SJSA1 (cell line): ENCODE measurements at places on chromosomes 11 and 22.

DNA sequence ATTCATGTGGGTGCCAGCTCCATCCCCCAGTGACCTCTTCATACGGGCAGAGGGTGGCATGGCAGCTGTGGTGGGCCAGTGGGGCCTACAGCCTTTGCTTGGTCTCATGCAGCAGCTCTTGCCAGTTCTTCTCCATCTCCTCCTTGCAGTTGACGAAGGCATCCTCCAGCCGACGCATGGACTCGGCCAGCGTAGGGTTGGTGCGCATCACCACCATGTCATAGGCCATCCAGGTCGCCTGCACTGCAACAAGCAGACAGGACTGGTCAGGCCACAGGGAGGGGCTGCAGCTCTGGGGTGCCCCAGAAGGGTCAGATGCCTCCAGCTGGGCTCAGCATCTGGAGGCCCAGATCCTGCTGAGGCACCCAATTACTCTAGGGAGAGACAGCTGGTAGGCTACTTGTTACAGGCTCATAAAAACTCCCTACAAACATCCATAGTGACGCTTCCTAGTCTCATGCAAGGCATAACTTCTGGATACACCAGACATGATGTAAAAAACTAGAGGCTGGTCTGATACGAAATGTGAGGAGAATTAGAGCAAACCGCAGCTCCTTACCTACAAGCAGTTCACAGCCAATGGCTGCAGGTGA is 5.6 kb downstream of the KLHDC7B start:
- no peak for DNase-seq
- no peak overlapping the region for H3K4me3 ChIP-seq
- H3K36me3 ChIP-seq: no peaks in the 10 kb centered on the region
- H3K4me1 ChIP-seq: no peaks in the 10 kb centered on the region

- H3K27ac ChIP-seq: no peak overlapping the region
- H3K36me3 ChIP-seq: no peaks in the 10 kb centered on the region
- DNase-seq: no peak
- no peaks in the 10 kb centered on the region for H3K27me3 ChIP-seq
- no peaks in the 10 kb centered on the region for H3K4me1 ChIP-seq
- H3K4me3 ChIP-seq: no peak overlapping the region
Measured at GRCh38 chr11:91164452-91164822, 941.6 kb upstream of the CHORDC1 start.

DNA sequence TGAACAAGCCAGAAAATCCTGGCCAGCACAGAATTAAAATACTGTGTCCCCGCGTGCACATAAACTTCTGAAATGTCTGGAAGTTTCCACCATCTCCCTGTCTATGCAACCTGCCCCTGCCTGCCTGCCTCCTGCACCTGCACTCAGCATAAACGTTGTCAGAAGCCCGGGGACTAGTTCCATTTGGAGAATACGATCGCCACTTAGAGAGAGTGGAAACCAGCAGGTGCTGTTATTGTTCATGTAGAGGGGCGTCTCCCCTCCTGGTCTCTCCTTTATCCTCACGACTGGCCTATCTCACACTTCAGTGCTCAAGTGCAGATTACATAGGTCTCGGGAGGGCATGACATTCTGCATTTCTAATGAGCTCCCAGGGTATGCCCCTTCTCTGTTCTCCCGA is 35.6 kb downstream of the MPPED1 start:
- H3K4me1 ChIP-seq: no peaks in the 10 kb centered on the region
- no peak overlapping the region for H3K4me3 ChIP-seq
- DNase-seq: no peak

- no peak for DNase-seq
- no peak overlapping the region for H3K4me3 ChIP-seq
- H3K27ac ChIP-seq: no peak overlapping the region
- no peaks in the 10 kb centered on the region for H3K27me3 ChIP-seq
Measured at GRCh38 chr11:40227730-40228129, 1231.7 kb downstream of the LRRC4C start.

DNA sequence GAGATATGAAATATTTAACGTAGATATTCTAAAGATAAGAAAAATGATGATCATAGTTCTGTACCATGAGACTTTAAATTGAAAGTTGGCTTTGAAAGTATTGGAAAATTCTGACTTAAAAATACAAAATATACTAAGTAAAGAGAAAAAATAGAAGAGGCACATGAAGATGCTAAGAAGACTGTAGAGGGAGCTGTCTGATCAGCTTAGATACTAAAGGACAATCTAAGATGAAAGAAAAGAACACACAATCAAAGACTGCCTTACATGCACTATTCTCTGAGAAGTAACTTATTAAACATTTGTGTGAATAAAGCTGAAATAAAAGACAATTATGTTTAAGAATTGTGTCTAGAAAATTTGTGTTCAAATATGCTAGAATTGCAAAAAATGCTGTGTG is 55.1 kb downstream of the RBMXL2 start:
- no peaks in the 10 kb centered on the region for H3K36me3 ChIP-seq
- no peaks in the 10 kb centered on the region for H3K27me3 ChIP-seq
- no peaks in the 10 kb centered on the region for H3K4me1 ChIP-seq
- no peak for DNase-seq
- no peak overlapping the region for H3K4me3 ChIP-seq

DNA sequence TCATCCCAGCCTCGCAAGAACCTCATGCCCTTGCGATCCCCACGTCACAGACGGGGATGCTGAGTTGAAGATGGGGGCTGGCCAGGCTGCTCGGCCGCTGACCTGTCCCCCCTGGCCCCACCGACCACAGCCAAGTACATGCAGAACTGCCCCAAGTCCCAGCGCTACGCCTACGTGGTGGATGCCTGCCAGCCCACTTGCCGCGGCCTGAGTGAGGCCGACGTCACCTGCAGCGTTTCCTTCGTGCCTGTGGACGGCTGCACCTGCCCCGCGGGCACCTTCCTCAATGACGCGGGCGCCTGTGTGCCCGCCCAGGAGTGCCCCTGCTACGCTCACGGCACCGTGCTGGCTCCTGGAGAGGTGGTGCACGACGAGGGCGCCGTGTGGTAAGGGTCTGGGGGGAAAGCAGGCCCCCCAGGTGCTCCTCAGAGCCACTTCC is 10.0 kb downstream of the MUC5B start:
- DNase-seq: no peak
- no peak overlapping the region for H3K27ac ChIP-seq
- no peak overlapping the region for H3K4me3 ChIP-seq
- H3K4me1 ChIP-seq: no peaks in the 10 kb centered on the region

- no peaks in the 10 kb centered on the region for H3K36me3 ChIP-seq
- H3K27me3 ChIP-seq: peaks cover 83% of the 10 kb centered on the region
- peaks cover 9% of the 10 kb centered on the region for H3K4me1 ChIP-seq
- DNase-seq: no peak
- H3K27ac ChIP-seq: no peak overlapping the region
Measured at GRCh38 chr11:16924826-16925560, 89.2 kb downstream of the PLEKHA7 start.

DNA sequence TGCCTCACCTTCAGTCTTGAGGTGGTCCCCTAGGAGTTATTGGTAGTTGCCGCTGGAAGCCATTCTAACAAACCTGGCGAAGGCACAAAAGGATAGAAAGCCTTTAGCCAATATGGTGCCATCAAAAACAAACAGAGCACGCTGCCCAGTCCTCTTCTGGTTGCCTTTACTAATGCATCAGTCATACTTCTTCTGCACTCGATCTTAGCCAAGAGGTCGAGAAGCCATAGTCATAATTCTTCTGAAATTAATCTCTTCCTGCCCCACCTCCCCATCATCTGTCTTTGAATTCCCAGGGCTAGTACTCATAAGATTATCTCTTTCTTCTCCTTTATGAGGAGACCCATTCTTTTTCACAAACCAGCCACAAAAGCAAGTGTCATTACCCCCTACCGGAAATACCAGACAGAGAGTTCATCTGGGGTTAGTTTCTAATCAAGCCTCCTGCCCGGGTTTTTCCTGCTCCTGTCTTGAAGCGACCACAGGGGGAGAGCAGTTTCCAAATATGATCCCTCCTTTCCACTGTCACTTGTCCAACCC is 21.4 kb upstream of the EHF start:
- no peak overlapping the region for H3K4me3 ChIP-seq
- H3K27me3 ChIP-seq: no peaks in the 10 kb centered on the region
- H3K4me1 ChIP-seq: peaks cover 28% of the 10 kb centered on the region
- H3K36me3 ChIP-seq: no peaks in the 10 kb centered on the region

DNA sequence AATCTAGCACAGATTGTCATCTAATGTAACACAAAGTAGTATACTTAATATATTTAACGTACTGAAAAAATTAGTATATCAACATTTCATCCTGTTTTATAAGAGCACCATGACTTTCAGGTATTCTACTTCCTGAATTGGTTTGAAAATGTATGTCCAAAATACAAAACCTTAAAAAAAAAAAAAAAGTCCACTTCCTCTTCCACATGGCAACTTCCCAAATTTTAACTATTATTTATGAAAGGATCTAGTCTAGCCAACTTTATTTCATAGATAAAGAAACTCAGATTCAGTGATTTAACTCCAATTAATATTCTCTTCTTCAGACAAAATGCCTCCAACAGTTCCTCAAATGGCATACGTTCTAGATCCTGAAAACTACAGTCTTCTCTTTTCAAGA is 44.0 kb downstream of the PIK3C2A start:
- peaks cover 41% of the 10 kb centered on the region for H3K36me3 ChIP-seq
- H3K4me1 ChIP-seq: no peaks in the 10 kb centered on the region
- no peak overlapping the region for H3K4me3 ChIP-seq
